ENCODE measurements at places on chromosomes 12 and 14. TPM values are rescaled to one million over a fixed set of nuclear protein-coding genes. Genes with fewer than 3 reads are reported as not detected.

Gene RPS6KL1
- total RNA-seq = 24.0 TPM

Gene TMEM121
- 0.93 TPM for total RNA-seq

Gene KERA
- not detected for total RNA-seq

Gene RNASE2
- 7.8 TPM for total RNA-seq

Gene TECPR2
- 20.3 TPM for total RNA-seq

Gene CCDC177
- not detected for total RNA-seq

Gene GUCY2C
- total RNA-seq = not detected

Gene CDH24
- total RNA-seq = 1.7 TPM

Gene CLEC2D
- total RNA-seq = 2.6 TPM

Gene HPD
- 1.4 TPM for total RNA-seq

Gene NIN
- 20.7 TPM for total RNA-seq

Gene ADAM21
- 0.26 TPM for total RNA-seq

Gene PRH2
- not detected for total RNA-seq

Gene DTX1
- total RNA-seq = 1.7 TPM

Gene TAS2R8
- not detected for total RNA-seq

Gene TMEM63C
- total RNA-seq = 0.37 TPM

Gene DPF3
- total RNA-seq = 49.5 TPM

Gene GPR137C
- total RNA-seq = 2.2 TPM

Gene SRRM4
- 0.37 TPM for total RNA-seq

Gene GALNT9
- total RNA-seq = not detected

Gene ART4
- total RNA-seq = 1.1 TPM

Gene ASIC1
- total RNA-seq = 1.3 TPM

Gene KRT6B
- total RNA-seq = not detected

Gene RERG
- 4.8 TPM for total RNA-seq

Gene SIX6
- total RNA-seq = not detected

Gene ESPL1
- 0.66 TPM for total RNA-seq

Gene IL22
- total RNA-seq = not detected

Gene SERPINA12
- not detected for total RNA-seq
